Pancreas (tissue), 10 donors: ENCODE measurements at places on chromosomes 2 and 18. TPM values are rescaled to one million over a fixed set of nuclear protein-coding genes. Genes with fewer than 3 reads are reported as not detected.

The RMND5A gene
- 9.9 TPM for total RNA-seq

The GKN2 gene
- not detected for total RNA-seq

The HOXD11 gene
- total RNA-seq: not detected

The ASXL3 gene
- 2.5 TPM for total RNA-seq

The IL1F10 gene
- not detected for total RNA-seq

The UGT1A10 gene
- total RNA-seq: not detected

The COLEC11 gene
- 6.1 TPM for total RNA-seq

The STK16 gene
- total RNA-seq: 17.0 TPM

The CAVIN2 gene
- 1.3 TPM for total RNA-seq

- no peak for DNase-seq
- H3K27ac ChIP-seq: peak overlapping the region; percentile 80
- no peak overlapping the region for H3K4me3 ChIP-seq
- no peaks in the 10 kb centered on the region for H3K36me3 ChIP-seq
These were observed 224.3 kb downstream of the ANAPC1 start for GRCh38 chr2:111659361-111660333.

- H3K27me3 ChIP-seq: no peaks in the 10 kb centered on the region
- peak overlapping the region; percentile 79 for H3K4me3 ChIP-seq
- peak overlapping the region; percentile 90 for H3K27ac ChIP-seq
These were observed 688 bp upstream of the WDR33 start for GRCh38 chr2:127811397-127812321.

DNA sequence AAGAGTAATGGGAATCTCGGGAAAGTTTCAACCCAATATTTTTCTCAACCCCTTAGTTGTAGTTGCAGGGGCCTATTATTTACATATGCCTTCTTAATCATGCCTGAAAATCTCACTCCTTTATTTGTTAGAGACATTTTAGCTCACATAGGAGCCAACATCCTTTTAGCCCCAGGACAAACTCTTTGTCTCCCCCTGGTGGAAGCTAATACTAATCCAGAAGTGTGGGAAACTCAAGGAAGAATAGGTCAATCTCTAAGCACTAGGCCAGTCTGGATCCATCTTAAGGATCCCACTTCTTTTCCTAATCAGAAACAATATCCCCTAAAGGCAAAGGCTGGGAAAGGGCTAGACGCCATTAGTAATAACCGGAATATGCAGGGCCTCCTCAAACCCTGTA is 550.9 kb upstream of the PKDCC start:
- no peaks in the 10 kb centered on the region for H3K36me3 ChIP-seq
- H3K27me3 ChIP-seq: no peaks in the 10 kb centered on the region
- H3K4me1 ChIP-seq: no peaks in the 10 kb centered on the region
- DNase-seq: no peak

- H3K27ac ChIP-seq: peak overlapping the region; percentile 99
- H3K36me3 ChIP-seq: no peaks in the 10 kb centered on the region
- peaks cover 15% of the 10 kb centered on the region for H3K4me1 ChIP-seq
These were observed 895 bp upstream of the GLS start for GRCh38 chr2:190879474-190880377.

- DNase-seq: peak; percentile 75
- no peak overlapping the region for H3K4me3 ChIP-seq
- no peak overlapping the region for H3K27ac ChIP-seq
- H3K4me1 ChIP-seq: no peaks in the 10 kb centered on the region
- no peaks in the 10 kb centered on the region for H3K27me3 ChIP-seq
These were observed 127.3 kb downstream of the RNF144A start for GRCh38 chr2:7044253-7045250.

DNA sequence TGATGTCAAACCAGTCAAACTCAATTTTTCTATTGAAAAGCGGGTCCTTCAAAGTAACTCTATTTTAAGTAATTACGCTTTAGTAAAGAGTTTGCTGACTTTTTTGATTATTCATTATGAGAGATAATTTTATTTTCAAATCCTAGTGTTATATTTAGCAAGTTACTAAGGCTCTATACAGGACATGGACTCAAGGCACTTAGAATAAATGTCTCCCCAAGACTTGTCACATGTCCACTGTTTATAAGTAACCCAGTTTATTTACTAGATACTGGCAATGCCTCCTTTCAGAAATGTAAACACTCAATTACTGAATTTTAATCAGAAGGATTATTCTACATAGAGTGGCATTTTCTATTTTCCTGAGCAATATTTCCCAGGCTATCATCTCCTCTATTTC is 638.1 kb downstream of the ERBB4 start:
- H3K27me3 ChIP-seq: no peaks in the 10 kb centered on the region
- H3K4me1 ChIP-seq: no peaks in the 10 kb centered on the region
- no peak overlapping the region for H3K4me3 ChIP-seq
- H3K27ac ChIP-seq: no peak overlapping the region

GRCh38 chr2:226078666-226079065 is 679.2 kb downstream of the NYAP2 start:
- no peak overlapping the region for H3K27ac ChIP-seq
- H3K36me3 ChIP-seq: no peaks in the 10 kb centered on the region
- no peaks in the 10 kb centered on the region for H3K27me3 ChIP-seq
- no peaks in the 10 kb centered on the region for H3K4me1 ChIP-seq

DNA sequence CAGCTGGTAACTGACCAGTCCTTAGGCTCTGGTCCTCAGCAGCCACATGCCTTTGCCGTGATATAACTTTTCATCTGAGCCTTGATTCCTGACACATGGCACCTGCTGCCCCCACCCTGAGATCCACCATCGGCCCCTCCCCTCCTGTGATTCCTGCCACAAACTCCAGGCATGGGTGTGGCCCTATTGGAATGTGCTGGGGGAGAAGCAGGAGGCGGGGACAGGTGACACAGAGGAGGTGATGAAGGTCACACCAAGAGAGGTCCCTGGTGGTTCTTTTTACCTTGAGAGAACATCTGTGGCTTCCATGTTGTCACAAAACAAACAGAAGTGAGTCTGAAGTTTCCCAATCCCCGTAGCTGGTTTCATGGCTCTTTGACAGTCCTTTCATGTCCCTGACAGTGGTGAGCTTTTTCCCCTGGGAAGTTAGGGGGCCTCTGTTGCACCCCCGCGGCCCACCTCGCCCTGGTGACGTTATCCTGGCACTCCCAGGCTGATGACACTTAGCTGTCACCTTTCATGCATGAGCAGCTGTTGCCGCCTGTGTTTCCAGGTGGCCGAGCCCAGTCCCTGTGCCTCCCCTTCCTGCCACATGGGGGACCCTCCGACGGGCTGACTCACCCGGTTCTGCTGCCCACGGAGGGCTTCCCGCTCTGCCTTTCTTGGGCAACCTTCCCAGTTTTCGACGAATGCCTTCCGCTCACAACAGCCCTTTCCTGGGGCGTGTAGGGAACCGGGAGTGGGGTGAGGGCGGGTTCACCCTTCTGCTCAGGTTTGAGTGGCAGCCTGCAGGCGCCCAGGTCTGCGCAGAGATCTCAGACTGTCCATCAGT is 66.3 kb upstream of the GLI2 start:
- no peak overlapping the region for H3K4me3 ChIP-seq
- H3K27ac ChIP-seq: no peak overlapping the region
- no peak for DNase-seq
- H3K4me1 ChIP-seq: no peaks in the 10 kb centered on the region

DNA sequence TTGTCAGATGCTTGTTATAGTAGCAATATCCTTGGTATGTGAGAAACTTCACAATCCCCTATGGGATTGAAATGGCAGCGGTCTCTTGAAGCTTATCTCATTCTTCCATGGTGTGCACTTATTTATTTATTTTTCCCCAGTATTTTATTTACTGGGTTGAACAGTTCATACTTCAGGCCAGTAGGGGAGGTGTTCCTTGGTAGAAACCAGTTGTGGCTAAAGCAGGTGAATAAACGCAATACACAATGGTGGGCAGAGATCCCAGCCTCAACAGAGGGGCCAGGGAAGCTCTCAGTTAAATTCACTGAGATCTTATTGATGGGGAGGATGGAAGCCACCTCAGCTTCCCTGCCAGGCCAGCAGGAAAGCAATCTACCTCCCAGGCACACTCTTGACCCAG is 93.7 kb upstream of the SRD5A2 start:
- no peaks in the 10 kb centered on the region for H3K36me3 ChIP-seq
- H3K4me3 ChIP-seq: no peak overlapping the region
- no peaks in the 10 kb centered on the region for H3K4me1 ChIP-seq
- no peak overlapping the region for H3K27ac ChIP-seq
- DNase-seq: no peak

DNA sequence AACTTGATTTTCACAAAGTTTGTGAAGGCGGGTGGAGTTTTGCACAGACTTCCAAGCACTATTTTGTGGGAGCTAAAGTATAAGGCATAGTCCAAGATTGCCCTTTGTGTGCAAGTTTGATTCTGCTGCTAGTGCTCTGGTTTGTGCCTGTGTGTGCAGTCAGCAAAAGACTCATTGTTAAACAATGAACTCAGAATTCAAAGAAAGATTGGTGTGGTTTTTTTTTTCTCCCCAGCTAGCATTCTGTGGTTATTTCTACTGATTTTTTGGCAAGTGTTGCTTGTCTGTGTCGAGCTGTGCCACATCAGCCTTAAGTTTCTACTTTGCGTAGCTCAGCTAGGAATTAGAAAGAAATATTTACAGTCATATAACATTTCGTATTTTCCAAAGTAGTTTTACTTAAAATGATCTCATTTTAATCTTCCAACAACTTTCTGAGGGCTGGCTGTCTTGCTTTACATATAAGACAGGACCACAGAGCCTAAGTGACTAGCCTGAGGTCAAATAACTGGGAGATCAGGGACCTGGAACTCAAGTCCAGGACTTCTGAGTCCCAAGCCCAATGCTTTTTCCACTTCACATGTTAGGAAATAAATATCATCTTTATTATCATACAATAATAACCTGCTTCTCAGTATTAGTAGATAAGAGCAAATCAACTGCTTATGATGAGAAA is 69.8 kb downstream of the BABAM2 start:
- no peak overlapping the region for H3K4me3 ChIP-seq
- H3K27me3 ChIP-seq: no peaks in the 10 kb centered on the region
- H3K36me3 ChIP-seq: no peaks in the 10 kb centered on the region
- H3K4me1 ChIP-seq: peaks cover 22% of the 10 kb centered on the region
- peak overlapping the region; percentile 10 for H3K27ac ChIP-seq

DNA sequence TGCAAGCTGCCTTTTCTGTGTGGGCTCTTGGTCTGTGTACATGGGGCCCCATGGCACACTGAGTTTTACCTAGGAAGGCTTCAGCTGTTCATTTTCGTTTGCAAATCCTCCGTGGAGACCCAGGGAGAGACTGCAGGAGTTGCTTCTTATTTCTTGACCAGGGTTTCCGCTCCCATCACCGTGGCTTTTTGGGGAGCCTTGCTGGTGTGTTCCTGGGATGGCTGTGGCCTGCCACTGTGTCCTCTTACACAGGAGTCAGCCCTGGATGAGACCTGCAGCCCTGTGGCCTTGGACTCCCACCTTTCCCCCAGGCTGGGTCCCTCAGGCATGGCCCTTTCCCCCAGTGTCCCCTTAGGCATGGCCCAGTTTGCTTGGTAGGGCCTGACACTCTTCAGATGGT is 137.0 kb downstream of the FAM210A start:
- H3K27ac ChIP-seq: no peak overlapping the region
- H3K4me1 ChIP-seq: no peaks in the 10 kb centered on the region
- DNase-seq: no peak

DNA sequence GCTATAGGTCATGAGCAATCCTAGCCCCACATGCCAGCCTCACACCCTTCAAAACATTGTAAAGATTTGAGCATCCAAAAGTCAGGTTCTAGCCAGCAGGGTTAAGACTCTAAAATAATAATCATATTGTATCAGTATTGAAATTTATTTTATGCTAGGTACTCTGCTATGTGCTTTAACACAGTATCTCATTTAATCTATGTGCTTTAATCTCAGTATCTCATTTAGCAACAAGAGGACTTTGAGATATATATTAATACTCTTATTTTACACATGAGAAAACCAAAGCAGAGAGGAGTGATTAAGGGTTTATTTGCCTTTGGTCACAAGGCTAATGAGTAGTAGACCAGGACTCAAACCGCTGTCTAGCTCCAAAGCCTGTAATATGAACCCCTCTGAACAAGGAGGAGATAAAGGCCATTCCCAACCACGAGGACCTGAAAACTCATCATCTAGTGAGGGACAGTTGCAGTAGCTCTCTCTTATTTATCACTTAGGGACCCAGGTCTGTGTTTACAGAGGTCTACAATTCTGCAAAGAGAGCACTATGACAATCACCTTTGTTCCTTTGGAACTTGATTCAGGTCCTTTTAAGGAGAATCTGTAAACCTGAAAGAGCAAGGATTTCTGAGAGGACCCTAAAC is 116.5 kb upstream of the SERTAD2 start:
- no peak overlapping the region for H3K27ac ChIP-seq
- no peaks in the 10 kb centered on the region for H3K36me3 ChIP-seq
- no peak overlapping the region for H3K4me3 ChIP-seq
- H3K4me1 ChIP-seq: no peaks in the 10 kb centered on the region

DNA sequence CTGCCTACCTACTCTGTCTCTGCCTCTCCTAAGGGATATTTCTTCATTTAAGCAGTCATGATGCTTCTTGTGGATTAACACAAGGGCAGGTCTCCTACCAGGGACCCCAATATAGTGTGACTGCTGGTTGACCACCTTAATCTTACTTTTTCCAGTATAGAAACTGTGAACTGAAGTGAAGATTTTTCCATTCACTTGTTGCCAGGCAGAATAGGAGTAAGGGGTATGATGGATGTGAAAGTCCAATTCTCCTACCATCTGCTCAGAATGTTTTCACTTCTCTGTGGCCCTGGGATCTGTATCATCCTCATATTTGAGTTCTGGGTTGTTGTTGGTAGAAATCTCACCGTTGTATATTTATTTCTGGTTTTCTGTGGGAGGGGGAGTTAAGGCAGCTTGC is 247.8 kb downstream of the WDPCP start:
- H3K27ac ChIP-seq: no peak overlapping the region
- no peak overlapping the region for H3K4me3 ChIP-seq
- DNase-seq: no peak
- H3K4me1 ChIP-seq: no peaks in the 10 kb centered on the region
- H3K27me3 ChIP-seq: no peaks in the 10 kb centered on the region

DNA sequence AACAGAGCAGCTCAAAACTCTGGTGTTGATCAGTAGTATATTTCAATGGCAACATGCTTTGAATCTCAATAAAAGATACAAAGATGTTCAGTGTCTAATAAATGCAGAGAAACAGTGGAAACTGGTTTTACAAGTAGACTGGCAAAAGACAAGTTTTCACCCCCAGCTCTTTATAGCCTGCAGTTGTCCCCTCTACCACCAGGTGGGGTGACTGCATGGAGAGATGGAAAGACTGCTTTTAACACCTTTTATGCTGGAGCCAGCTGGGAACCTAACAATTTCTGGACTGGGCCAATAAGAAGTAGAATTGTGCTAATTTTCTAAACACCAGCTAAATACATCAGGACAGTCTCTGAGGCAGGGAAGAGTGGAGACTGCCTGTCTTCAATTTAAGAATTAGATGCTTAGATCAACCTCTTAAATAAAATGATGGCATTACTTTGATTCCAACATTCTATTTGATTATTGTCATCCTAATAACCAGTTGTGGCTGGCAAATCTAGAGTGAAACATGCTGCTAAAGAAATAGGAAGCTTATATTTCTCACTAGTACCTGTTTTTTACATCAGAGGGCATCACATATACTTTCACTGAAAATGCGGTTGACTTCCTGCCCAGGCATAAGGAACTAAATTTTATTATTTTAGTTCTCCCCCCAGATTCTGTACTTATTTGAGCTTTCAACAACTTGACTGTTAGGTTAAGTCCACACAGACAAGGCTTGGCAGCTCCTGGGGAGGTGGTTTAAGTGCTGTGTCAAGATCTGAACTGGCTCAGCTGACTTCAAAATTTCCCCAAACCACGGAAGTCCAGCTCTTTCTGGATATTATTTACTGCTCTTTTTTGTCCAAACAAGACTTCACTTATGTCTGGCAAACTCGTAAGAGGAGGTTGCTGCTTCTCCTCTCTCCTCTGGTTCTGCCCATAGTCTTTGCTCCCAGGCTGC is 140.5 kb downstream of the TPGS2 start:
- DNase-seq: no peak
- no peaks in the 10 kb centered on the region for H3K36me3 ChIP-seq
- H3K27me3 ChIP-seq: no peaks in the 10 kb centered on the region
- H3K4me1 ChIP-seq: no peaks in the 10 kb centered on the region
